ENCODE measurements at places on chromosomes 12 and 14.
A peak's percentile ranks its signal among the peaks of the same experiment; 100 is the strongest.

GRCh38 chr12:109460538-109460937 is 16.6 kb downstream of the KCTD10 start:
- no peak for DNase-seq

DNA sequence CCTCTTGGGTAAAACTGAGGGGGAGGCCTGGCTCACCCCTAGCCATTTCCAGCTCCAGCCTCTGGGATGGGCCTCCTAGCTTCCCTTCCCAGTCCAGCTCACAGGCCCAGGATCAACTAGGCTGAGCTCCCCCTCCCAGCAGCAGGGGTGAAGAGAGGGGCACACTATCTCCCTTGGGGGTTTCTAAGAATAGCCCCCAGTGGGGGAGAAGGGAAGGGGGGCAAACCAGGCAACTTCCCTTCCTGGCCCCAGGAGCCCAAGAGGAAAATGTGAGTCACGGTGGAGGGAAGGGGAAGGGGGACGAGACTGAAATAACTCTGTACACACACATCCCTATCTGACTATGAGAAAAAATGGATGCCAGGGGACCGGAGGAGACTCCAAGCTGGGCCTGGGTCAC is 9.0 kb downstream of the ADCY6 start:
- DNase-seq, result peak; percentile 62

DNA sequence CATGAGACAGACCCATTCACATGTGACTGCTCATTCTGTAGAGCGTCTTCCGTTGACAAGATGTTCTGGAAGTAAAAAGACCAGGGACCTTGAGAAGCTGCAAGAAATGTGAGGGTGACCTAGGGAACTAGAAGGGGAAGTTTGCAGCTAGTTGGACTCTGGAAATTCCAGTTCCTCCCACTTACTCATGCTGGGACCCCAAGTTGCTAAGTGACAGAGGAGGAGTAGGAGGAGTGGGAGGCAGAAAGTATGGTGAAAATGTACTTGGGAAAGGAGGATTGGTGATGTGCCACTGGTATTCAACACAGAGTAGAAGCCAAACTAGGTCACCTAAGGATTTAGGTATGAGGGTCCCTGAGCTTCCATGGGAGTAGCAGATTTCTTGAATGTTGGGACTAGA is 132.4 kb downstream of the KCNA5 start:
- DNase-seq, result no peak

DNA sequence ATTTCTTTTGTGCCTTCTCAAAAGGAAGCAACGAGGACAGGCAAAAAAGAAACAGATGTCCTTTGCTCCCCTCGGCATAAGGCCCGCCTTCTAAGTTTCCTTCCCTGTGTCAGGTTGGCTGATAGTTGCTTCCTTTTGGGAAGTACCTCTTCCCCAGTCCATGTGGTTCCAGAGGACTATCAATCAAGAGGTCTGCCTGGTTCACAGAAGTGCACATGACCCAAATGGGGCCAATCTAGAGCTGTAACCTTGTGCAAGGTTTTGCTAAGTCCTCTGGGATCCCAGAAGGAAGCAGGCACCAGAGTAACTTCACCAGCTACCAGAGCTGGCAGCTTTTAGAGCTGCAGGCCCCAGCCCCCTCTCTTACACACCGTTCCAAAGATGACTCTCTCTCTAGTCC is 42.6 kb downstream of the TMEM63C start:
- no peak for DNase-seq

GRCh38 chr12:27769142-27769673 is 10.8 kb upstream of the KLHL42 start:
- no peak for DNase-seq

GRCh38 chr12:62783881-62784280 is 151.1 kb downstream of the PPM1H start:
- DNase-seq, result no peak

- DNase-seq, result no peak
These were observed 329.4 kb upstream of the TBX3 start for GRCh38 chr12:115013236-115013981.

- DNase-seq, result no peak
These were observed 152.2 kb upstream of the RGS6 start for GRCh38 chr14:71780075-71780474.

GRCh38 chr12:115872919-115873357 is 404.6 kb downstream of the MED13L start:
- DNase-seq, result no peak

DNA sequence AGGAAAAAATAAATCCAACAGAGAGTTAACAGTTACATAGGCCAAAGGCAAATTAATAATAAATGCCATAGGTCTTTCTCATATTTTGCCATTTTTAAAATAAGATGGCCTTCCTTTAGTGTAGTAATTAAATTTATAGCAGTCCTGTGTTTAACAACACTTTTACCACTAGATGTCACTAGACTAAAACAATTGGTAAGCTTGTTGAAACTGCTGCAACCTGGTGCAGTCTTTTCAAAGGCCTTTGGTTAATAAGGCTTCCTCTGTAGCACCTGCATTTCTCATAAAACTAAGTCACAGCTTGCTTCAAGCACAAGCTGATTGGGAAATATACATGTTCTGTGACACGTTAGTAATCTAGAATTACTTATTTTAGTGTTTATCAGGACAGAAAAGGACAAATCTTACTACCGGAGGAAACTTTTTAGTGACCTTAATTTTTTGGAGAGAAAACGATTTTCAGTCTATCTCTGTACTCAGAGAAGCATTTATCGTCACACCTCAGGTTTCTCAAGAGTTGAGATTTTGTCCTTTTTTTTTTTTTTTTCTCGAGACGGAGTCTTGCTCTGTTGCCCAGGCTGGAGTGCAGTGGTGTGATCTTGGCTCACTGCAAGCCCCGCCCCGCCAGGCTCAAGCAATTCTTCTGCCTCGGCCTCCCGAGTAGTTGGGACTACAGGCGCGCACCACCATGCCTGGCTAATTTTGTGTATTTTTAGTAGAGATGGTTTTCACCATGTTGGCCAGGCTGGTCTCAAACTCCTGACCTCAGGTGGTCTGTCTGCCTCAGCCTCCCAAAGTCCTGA is 20.0 kb downstream of the BORCS5 start:
- peak; percentile 86 for DNase-seq

- DNase-seq, result no peak
These were observed 245.4 kb downstream of the EFCAB11 start for GRCh38 chr14:89708982-89709625.

GRCh38 chr14:68607867-68608573 is 184.8 kb downstream of the ZFP36L1 start:
- no peak for DNase-seq

GRCh38 chr12:92434607-92435025 is 268.2 kb upstream of the PLEKHG7 start:
- DNase-seq, result no peak

- no peak for DNase-seq
These were observed 63.4 kb upstream of the NCOR2 start for GRCh38 chr12:124630791-124631313.

DNA sequence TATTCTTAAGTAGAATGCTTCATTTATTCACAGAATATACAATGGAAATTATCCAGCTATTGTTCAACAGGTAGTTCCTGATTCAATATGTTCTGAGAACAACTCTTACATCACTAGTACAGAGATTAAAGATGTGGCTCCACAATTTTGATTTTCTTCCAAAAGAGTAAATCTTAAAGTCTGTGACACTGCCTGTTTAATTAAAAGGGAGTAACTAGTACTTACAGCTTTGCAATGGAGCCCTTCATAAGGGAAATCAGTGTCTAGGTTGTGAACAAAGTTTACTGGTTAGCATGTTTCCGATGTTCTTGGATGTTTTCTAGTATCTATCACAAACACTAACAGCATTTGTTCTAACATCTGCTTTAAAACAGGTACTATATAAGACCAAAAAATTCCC is 30.8 kb downstream of the MIA2 start:
- DNase-seq, result no peak

DNA sequence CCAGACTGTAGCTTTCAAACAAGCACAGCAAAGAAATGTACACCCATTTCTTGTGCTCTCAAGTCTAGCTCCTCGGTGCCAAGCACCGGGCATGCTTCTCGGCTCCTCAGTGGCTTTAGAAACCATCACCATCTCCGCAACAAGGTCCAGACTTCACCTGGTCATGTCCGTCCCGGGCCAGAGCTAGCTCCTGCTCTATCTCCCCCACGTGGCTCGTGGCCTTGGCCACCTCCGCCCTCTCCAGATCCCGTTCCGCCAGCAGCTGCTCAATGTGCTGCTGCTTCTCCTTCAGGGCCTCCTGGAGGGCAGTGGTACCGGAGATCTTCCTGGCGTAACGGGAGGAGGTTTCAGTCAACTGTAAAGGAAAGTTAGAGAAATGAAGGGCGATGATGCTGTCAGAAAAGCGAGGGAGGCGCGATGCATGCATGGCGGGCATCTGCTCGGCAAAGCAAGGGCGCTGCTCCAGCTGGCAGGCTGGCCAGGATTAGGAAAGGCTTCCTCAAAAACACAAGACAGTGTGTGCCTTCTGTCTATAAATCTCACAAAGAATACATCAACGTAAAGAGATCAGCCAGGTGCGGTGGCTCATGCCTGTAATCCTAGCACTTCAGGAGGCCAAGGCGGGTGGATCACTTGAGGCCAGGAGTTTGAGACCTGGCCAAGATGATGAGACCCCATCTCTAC is 67.4 kb downstream of the CLIP1 start:
- DNase-seq, result no peak

- DNase-seq, result no peak
These were observed 59.9 kb downstream of the MIA2 start for GRCh38 chr14:39293629-39294028.

DNA sequence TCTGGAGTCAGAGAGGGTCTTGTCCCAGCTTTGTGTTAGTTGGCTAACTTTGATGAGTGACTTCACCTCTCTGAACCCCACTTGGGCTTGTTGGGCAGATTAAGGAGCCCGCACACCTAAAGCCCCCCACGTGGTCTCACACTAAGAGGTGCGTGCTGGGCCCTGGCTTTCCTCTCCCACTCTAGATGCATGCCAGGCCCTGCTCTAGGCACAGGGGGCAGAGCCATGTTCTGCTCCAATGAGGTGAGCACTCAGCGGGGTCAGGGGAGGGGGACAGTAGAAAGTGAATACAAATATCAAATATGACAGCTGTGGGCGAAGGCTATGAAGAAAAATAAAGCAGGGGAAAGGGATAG is 119.0 kb downstream of the GCH1 start:
- no peak for DNase-seq

GRCh38 chr12:6827437-6827911 is 733 bp upstream of the P3H3 start:
- DNase-seq, result peak; percentile 79

DNA sequence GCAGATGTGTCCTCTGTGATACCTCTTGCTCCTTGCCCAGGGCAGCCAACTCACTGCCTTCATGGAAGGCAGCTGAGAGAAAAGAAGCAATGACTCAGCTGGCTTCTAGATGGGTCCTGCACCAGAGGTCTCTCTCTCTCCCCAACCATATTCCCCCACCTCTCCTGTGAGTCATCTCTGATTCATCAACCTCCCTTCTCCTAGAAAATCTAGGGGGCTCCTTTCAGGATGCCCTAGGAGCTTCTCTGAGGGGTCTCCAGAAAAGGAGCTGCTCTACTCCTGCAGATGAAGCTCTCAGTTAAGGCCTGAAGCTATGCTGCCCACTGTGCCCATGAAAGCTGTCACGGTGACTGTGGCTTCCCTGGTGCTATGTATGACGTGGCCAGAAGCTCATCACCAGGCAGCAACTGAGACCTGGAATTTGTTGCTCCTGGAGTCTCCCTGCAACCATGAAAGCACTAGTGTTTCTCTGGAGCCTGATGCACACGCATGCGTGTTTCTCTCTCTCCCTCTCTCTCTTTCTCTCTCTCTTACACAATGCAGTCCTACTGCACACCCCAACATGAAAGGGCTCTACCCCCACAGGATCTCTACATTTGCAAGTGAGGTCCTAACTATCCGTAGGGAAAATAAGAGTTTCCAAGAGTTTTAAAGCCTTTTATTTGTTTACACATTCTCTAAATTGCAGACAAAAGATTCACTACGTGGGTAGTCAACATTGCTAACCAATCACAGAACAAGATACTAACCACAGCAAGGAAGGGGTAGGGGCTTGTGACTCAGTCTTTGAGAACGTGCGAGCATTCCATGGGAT is 285.3 kb downstream of the DPF3 start:
- peak; percentile 97 for DNase-seq

- DNase-seq, result no peak
These were observed 67.6 kb downstream of the FOXN3 start for GRCh38 chr14:89349171-89350008.

DNA sequence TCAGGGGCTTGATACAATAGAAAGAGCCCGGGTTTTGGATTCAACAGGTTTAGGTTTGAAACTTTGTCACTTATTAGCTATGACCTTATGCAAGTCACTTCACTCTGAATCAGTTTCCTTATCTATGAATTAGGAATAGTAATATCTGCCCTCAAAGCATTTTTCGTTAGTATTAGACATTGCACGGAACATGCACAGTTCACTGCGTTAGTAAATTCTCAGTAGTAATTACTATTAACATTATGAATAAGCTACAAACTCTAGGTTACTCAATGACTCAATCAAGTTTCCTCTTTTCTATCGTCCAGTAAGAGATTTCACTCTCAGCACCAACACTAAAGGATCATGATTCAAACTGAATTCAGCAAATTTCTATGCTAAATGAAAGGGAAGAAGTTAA is 150.3 kb downstream of the CEP83 start:
- no peak for DNase-seq

DNA sequence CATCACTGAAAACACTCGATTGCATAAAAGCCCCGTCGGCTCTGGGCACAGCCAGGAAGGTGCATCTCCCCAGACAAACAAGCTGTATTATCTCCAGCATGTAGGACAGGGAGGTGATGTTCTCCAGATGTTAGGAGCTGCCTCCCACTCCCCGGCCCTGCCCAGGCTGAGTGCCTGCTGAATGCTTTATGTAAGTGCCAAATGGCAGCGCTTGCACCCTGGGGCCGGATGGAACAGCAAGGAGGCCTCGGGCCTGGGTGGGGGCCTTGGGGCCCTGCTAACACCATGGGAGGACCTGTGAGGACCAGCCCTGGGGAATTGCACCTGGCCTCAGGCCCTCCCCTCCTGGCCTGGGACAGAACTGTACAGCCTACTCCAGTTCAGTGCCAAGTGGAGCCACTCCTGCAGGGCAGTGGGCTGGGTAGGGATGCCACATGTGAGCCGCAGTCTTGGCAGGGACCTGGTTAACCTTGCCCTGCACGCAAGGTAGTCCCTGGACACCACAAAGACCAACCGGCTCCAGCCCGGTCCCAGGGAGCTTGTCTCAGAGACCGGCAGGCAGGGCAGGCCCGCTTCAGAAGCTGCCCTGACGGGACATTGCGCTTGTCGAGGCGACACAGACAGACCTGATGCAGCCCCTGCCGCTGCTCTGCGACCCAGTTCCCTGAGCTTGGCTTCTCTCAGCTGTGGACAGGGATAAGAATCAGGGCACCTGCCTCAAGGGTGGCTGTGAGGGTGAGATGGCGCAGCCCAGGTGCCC is 35.3 kb upstream of the PPP1R13B start:
- DNase-seq, result no peak

GRCh38 chr14:88904864-88905263 is 80.4 kb downstream of the TTC8 start:
- DNase-seq, result peak; percentile 44

DNA sequence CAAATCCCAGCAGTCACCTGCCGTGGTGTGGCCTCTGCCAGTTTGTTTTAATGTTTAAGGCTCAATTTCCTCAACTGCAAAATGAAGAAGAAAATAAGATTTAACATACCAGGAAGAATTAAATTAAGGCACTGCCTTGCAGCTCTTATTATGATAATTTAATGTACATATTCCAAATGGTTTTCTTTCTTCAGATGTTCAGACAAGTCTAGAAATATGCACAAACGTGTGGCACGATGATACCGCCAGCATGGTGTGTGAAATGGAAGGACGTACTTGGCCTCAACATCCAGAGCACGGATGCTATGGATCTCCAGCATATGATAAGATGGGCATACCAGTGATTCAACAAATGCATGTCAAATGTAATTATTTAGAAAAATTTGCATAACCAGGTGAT is 959.4 kb upstream of the TMEM132C start:
- no peak for DNase-seq
